ENCODE measurements at places on chromosomes 1 and 21. TPM values are rescaled to one million over a fixed set of nuclear protein-coding genes. Genes with fewer than 3 reads are reported as not detected.

The CLDN14 gene
- not detected for total RNA-seq

The IPO9 gene
- 35.2 TPM for total RNA-seq

The SPRR5 gene
- not detected for total RNA-seq

The CDK18 gene
- total RNA-seq: 0.22 TPM

The CCDC181 gene
- under 0.01 TPM for total RNA-seq
